ENCODE measurements at places on chromosomes 7 and 10.

GRCh38 chr7:150351587-150352194, 10.3 kb upstream of the RARRES2 start:
- no peak for DNase-seq

DNA sequence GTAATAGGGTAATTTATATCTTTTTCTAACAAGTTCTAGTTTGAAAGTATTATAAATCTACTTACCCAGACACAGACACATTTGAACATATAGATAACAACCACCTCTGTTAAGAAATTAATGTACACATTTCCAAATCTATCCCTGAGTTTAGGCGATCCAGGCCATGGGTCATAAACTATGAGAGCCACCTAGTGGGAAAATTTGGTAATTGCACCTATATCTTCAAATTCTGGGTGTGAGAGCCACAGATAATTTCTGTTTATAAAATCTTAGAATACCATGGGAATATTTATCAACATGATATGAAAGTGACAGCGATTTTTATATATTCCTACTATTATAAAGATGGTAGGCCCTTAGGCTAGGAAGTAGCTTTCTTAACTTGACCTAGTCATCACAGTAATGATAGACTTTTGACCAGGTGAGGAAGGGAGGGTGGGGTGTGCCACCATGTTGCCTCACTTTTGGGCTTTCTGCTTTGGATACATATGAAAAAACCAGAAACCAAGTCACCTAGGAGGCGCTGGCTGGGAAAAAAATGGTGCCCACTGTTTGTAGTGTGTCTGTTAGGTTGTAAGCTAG, 8.0 kb upstream of the EPHA1 start:
- DNase-seq = no peak

- DNase-seq = no peak
These were observed 5.1 kb downstream of the NME8 start for GRCh38 chr7:37853468-37853867.

GRCh38 chr7:23700046-23700445, 10.0 kb upstream of the STK31 start:
- DNase-seq = no peak

GRCh38 chr10:32646535-32646934, 200.6 kb downstream of the CCDC7 start:
- no peak for DNase-seq

GRCh38 chr7:55019691-55020465, 1.1 kb downstream of the EGFR start:
- no peak for DNase-seq

- DNase-seq = no peak
These were observed 175.0 kb upstream of the NPY start for GRCh38 chr7:24108906-24109376.

- no peak for DNase-seq
These were observed 5.5 kb downstream of the OPN4 start for GRCh38 chr10:86659721-86660453.

- DNase-seq = no peak
These were observed 1.9 kb upstream of the PWWP2B start for GRCh38 chr10:132394936-132395703.

DNA sequence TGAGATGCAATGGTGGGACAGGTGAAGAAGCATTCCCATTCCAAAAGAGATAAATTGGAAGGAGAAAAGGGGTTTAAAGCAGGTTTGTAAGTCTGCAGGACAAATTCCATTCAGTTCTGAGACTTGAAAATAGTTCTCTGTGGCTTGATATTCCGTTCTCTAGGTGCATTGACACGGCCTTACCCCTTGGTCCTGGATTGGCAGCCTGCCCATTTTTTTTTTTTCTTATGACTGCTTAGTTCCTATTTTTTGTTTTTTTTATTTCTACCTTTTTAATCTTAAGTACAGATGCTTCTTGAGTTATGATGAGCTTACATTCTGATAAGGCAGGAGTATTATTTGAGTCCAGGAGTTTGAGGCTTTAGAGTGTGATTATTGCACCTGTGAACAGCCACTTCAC, 70.6 kb downstream of the MLLT10 start:
- no peak for DNase-seq

DNA sequence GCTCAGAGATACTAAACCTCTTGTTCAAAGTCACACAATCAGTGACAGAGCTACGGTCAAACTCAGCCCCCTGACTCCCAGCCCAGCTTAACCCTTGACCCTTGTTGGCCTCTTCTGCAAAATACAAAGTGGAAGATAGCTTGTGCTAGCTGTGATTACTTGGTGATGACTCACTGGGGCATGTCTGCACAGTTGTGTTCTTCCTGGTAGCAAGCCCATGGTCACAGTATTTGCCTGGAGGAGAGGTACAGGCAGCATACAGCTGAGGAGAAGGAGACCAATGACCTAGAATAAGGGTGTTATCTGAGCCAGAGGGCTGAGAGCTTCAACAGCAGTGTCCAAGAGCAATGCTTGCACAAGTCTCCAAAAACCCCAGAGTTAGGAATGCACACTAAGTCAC, 5.7 kb upstream of the HSPA12A start:
- DNase-seq = no peak

- DNase-seq = no peak
These were observed 40.3 kb upstream of the BHLHA15 start for GRCh38 chr7:98170966-98171365.

GRCh38 chr10:101829561-101830315, 11.5 kb upstream of the OGA start:
- no peak for DNase-seq

DNA sequence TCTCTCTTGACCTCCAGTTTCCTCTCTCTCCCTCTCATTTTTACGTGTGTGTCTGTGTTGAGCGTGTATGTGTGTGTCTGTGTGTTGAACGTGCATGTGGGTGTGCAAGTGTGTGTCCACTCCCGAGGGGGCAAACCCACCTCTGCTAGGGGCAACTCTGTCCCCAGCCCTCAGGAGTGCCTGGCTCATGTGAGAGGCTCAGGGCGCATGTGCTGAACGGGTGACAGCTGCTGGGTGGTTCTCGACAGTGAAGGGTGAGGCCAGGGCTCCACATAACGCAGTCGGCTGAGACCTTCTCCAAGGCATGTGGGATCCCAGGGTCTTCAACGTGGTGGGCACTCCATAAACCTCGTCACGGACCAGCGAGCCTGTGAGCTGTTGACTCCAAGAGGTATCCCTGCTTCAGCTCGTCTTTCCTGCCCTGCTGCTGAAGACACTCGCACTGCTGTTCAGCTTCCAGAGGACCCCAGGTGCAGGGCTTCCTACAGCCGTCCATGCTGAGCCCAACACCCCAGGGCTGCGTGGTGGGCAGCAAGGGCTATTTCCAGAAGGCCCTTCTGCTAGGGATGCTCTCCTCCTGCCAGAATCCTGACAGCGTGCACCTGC, 361.6 kb upstream of the SHH start:
- DNase-seq = no peak

DNA sequence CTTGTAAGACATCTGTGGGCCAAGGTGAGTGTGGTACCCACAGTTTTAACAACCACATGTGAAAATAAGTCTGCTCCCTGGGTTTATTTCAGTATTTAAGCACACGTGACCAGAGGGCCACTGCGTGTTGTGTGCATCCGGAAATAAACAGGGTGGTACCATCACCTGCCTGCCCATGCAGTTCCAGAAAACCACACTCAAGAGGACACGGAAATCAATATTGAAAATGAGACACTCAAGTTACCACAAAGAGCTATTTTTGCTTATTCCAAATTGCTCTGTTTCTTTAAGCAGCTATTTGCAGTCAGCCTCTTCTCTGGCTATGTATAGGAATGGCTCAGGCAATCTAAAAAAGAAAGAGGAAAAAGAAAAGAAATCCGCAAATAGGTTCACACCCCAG, 71.8 kb upstream of the LOXL4 start:
- DNase-seq = no peak

Measured in NCI-H446 treated with DMSO at 0.1 percent for 48 hours (cell line).